ENCODE measurements at places on chromosomes 2 and 18.
A peak's percentile ranks its signal among the peaks of the same experiment; 100 is the strongest.

DNA sequence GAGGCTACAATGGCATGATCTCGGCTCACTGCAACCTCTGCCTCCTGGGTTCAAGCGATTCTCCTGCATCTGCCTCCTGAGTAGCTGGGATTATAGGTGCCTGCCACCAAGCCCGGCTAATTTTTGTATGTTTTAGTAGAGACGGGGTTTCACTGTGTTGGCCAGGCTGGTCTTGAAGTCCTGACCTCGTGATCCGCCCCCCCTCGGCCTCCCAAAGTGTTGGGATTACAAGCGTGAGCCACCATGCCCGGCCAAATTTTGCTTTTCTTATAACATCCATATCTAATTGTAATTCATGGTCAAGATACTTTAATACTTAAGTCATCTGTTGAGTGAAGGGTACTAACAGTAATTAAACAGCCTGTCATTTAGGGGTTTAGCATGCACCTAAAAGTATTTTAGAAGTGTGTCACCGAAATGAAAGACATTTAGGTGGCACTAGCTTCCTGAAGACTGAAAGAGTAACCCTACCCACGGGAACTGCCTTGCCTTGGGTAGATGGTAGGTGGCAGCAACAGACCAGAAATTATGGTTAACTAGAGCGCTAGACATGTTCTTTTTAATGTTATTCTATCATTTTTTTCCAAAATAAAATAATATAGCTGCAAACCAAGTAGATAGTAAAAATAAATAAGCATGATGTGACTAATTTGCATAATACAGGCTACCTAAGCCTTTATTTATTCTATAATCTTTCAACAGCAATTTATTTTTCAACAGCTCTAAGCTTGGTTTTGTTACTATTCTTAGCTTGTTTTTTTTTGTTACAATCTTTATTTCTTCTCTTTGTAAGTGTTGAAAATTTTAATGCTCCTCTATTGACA is 8.6 kb upstream of the ACYP2 start:
- DNase-seq: peak; percentile 23

DNA sequence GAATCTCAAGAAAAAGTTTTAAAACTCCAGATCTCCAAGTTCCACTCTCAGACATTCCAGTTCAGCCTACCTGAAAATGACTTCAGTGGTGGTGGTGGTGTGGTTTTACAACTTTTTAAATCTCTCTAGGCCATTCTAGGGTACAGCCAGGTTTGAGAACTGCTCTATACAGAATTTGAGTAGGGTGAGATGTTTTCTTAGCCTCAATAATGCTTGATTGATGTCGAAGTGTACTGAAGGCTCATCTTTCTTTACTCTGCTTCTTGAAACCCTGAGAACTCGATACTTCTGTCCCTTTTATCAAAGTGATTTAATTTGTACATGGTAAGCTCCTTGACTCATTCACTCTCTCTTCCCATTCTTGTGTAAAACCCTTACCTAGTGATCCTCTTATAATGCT is 143.8 kb downstream of the FAM124B start:
- DNase-seq: no peak

GRCh38 chr2:113218283-113219091 is 44.7 kb downstream of the PSD4 start:
- no peak for DNase-seq

DNA sequence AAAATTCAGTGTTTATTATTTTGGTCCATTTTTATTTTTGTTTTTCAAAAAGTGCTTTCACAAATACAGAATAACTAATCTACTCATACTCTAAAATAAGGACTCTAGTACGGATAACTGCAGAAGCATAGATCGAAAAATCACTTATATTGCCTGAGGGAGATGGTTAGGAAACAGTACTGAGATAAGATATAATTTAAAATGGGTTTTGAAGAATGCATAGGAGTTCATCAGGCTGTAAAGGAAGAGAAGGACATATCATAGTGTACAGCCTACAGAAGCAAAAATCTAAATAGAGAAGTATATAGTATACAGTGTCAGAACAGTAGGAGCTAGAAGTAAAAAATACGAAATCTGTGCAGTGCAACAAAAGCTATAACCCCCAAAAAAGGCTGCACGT is 247.4 kb downstream of the SOX11 start:
- DNase-seq: no peak

DNA sequence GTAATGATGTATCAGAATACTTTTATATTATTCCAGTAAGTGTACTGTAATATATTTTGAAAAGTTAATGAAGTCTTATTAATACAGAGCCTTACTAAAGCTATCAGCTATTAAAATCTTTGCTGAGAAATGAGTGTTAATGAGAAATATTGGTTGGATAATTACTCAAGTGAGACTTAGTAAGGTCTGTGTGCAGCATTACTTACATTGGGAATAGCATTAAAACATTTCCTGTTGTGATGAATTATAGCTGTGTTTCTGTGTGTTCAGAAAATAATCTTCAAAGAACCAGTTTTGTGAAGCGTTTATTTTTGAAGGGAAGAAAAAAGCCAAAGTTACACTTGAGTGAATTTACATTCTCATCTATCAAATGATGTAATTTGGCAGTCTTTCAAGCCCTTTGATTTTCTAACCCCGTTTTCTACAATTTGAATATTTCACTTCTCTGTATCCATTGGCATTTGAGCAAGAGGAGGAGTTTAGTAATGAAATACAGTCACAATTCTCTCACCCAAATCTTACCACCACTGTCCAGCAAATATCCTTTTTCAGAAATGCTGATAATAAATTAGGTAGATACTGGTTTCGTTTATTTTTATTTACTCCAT is 123.5 kb upstream of the BOD1L2 start:
- DNase-seq: no peak

GRCh38 chr18:25875551-25876240 is 214.7 kb downstream of the SS18 start:
- no peak for DNase-seq

DNA sequence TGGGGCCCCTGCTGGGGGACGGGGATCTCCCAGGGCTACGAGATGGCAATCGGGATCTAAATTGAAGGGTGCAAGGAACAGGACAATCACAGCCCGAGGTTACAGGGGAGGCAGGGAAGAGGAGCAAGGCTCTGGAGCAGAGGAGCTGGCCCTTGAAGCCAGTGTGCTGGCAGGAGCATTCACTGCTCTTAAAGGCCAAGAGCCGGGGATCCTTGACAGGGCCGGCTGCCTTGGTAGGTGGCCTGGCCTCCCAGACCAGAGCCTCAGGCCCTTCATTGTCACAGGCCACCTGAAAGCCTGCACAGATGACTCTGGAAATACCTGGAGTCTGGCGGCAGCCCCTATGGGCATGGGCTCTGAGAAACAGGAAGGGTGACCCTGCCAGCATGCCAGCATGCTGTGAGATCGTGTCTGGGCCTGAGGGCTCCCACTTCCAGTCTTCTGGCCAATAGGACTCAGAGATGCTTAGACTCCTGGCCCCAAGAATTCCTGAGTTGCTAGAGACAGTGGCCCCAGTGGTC is 38.7 kb downstream of the PDIA6 start:
- no peak for DNase-seq

GRCh38 chr2:15571729-15572128 is 10.6 kb upstream of the NBAS start:
- DNase-seq: no peak

- no peak for DNase-seq
These were observed 373.6 kb downstream of the CDH7 start for GRCh38 chr18:66124394-66124793.

GRCh38 chr2:33391529-33392255 is 84.8 kb upstream of the RASGRP3 start:
- DNase-seq: no peak

DNA sequence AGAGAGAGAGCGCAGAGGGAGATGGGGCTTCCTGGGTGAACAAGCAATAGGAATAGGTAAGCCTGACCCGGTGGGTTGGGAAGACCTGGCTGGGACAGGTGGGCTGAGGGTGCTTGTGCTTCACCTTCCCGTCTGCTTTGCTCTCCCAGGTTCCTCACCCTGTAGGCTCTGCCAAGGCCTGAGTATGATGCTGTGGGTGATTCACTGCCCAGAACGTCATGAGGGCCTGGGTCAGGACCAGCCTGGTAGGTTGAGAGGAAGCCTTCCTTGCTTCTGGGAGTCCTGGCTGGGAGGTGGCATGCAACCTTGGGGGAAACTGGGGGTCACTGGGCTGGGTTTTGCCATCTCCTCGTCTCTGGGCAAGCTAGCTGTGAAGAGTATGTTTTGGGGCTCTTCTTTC is 220.2 kb upstream of the APCDD1 start:
- DNase-seq: no peak

GRCh38 chr2:96104487-96104861 is 11.9 kb downstream of the ADRA2B start:
- no peak for DNase-seq

GRCh38 chr18:9353596-9353995 is 19.0 kb downstream of the TWSG1 start:
- DNase-seq: no peak

- DNase-seq: no peak
These were observed 67.2 kb upstream of the FRZB start for GRCh38 chr2:182933629-182934028.

GRCh38 chr2:37324536-37324785 is 172 bp downstream of the PRKD3 start:
- no peak for DNase-seq

GRCh38 chr2:216683846-216684245 is 11.5 kb downstream of the IGFBP5 start:
- DNase-seq: no peak

DNA sequence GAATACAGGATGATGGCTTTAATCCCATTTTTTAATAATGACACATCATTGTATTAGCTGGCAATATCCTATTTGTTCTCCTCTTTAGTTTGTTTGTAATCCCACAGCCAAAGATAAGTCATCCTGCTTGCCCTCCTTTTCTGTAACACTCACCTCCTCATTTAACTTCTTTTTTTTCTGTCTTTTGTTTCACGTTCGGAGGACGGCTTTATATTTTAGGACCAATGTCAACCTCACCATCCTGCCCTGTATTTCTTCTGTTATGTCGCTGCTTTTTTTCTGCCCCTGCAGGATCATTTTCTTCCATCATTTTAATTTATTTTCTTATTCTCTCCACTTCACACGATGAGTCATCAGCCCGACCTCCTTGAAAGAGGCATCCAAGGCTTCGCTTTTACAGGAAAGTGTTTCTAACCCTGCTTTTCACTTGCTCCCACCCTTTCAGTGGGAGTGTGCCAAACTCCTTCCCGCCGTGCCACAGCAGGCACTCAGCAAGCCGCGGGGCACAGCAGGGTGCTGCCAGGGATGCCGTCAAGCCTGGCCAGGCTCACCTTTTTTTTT is 11.4 kb downstream of the RAB31 start:
- peak; percentile 65 for DNase-seq

- no peak for DNase-seq
These were observed 813.2 kb downstream of the RNF144A start for GRCh38 chr2:7730449-7730848.

DNA sequence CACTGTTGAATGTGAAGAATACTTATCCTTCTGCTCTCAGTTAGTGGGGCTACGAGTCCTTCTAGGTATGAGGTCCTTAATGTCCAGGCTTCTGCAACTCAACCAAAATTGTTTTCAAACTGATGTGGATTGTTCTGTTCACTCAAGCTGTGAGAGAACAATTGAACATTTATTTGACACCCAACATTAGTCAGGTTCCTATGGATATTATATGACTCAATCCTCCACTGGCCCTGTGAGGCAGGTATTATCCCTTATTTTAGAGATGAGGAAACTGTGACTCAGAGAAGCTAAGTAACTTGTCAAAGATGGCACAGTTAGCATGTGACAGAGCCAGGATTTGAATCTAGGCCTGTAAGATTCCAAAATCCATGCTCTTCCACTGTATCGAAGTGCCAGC is 1.2 kb upstream of the LYG2 start:
- DNase-seq: no peak

Data from amniotic stem cell (primary cell).